ENCODE measurements at places on chromosomes 1 and 21.

GRCh38 chr1:212478467-212479025, 45.8 kb downstream of the NENF start:
- DNase-seq, result no peak

GRCh38 chr1:3351449-3352298, 102.8 kb upstream of the ARHGEF16 start:
- DNase-seq, result no peak

DNA sequence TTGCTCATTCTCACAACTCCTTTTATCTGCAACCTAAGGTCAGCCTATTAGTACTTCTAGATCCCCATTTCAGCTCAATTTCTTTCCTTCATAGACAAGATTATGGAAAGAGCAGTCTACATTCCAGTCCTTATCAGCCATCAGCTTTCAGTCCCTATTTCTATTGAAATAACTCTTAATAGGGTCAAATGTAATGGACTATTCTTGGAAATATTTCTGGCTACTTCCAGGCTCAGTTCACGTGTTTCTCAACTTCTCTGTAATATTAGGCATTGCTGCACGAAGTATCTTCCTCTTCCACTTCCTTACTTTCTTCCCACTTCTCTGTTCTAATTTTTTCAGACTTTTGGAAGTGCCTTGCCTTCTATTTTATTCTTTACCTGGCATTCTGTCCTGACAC, 232.9 kb upstream of the USP25 start:
- no peak for DNase-seq

DNA sequence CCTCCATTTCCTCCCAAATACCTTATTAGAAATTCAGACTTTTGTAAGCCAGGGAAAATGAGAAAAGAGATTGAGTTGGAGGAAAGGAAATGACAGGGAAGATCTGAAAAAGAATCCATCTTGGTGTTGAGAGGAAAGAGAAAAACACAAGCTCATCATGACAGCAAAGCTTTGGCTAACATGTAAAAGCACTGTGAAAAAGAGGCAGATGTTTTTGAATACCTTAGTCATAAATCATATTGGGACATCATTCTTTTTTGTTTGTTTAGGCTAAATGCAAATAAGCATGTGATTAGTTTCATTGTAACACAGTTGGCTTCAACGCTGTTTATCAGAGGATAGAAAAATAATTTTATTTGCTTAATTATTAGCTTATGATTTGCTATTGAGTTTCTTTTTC, 64.6 kb downstream of the LHX8 start:
- no peak for DNase-seq

- DNase-seq, result no peak
These were observed 561 bp downstream of the KIF2C start for GRCh38 chr1:44740179-44740617.

GRCh38 chr1:21657456-21658190, 11.5 kb downstream of the RAP1GAP start:
- DNase-seq, result no peak

GRCh38 chr1:1181129-1181937, 7.7 kb downstream of the TTLL10 start:
- DNase-seq, result no peak
